ENCODE measurements at places on chromosomes 11 and 22.

- no peak for DNase-seq
These were observed 76.0 kb downstream of the ST3GAL4 start for GRCh38 chr11:126431401-126432064.

- DNase-seq = peak; percentile 28
These were observed 83.1 kb upstream of the MTNR1B start for GRCh38 chr11:92886243-92886905.

- no peak for DNase-seq
These were observed 8.1 kb downstream of the SGSM1 start for GRCh38 chr22:24813861-24814770.

DNA sequence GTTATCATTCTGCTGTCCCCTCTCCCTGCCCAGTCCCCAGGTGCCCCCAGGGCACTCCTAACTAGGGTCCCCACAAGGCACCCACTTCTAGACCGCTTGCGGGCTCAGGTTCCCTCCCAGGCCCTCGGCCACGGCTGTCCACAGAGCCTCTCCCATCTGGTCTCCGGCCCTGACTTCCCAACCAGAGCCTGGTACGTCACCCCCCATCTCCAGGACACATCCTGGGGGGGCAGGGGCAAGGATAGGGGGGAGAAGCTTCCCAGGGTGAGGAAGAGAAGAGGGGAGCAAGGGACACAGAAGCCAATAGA is 457 bp downstream of the SSTR3 start:
- no peak for DNase-seq

DNA sequence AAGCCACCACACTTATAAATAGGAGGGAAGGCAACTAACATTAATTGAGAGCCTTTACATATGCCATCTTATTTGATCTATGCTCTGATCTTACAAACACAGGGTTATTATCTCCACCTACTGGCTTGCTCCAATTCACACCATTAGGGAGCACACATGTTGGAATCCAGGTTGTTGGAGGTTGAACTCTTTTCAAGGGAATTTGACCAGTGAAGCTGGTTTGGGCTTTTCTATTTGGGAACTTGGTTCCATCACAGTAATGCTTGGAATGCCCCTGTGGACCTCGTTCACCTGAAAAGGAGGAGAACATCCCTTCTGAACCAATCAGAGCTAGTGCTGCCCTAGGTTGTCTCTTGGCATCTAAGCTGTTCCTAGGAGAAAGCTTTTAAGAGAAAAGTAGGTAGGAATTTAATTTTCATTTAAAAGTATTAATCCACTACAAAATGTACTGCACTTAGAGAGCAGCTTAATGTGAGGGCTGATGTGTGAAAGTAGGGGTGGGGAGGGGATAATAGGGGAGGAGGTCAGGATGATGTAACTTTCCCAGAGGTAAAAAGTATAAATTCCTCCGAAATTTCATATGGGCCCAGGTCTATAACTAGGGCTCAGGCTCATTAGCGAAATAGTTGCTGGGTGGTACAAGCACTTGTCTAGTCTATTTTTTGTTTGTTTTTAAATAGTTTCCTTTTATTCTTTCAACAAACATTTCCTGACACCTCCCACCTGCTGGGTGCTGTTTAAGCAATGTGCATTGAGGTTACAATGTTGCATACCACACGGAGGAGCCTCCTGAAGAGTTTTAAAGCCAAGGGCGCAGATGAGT is 7.6 kb upstream of the MICAL2 start:
- no peak for DNase-seq

DNA sequence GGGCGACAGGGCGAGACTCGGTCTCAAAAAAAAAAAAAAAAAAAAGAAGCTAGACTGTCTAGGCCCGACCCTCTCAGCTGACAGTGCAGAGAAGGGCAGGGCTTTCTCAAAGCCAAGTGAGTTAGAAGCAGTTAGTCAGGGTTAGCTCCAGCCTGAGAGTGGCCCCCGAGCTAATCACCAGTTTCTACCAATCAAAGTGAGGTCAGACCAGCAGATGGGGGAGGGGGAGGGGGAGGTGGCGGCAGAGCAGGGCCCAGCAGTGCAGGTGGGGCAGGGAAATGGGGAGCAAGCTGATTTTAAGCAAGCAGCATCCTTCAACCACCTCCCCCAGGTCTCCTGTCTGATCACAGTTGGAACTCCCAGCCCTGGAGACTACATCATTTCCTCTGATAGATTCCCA is 55.3 kb upstream of the PRR5 start:
- no peak for DNase-seq

- DNase-seq = no peak
These were observed 4.6 kb downstream of the CTSF start for GRCh38 chr11:66563832-66564231.

DNA sequence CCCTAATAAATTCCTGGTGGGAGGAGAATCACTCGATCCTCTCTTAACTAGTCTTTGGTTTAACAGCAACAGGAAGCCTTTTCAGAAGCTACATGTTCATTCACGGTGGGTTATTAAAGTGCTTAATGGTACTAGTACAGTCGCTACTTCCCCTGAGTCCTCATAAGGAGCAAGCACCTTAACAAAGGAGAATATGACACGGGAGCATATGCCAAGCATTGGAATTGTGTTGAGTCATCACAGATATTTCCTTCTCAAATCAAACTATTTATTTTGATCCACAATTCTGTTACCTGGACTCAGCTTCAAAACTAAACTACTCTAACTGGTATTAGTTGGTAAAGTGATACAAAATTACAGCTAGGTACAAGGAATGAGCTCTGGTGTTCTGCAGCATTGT is 177.5 kb upstream of the CTSC start:
- DNase-seq = no peak

GRCh38 chr22:38406617-38407016 is 48.4 kb downstream of the KCNJ4 start:
- DNase-seq = no peak

DNA sequence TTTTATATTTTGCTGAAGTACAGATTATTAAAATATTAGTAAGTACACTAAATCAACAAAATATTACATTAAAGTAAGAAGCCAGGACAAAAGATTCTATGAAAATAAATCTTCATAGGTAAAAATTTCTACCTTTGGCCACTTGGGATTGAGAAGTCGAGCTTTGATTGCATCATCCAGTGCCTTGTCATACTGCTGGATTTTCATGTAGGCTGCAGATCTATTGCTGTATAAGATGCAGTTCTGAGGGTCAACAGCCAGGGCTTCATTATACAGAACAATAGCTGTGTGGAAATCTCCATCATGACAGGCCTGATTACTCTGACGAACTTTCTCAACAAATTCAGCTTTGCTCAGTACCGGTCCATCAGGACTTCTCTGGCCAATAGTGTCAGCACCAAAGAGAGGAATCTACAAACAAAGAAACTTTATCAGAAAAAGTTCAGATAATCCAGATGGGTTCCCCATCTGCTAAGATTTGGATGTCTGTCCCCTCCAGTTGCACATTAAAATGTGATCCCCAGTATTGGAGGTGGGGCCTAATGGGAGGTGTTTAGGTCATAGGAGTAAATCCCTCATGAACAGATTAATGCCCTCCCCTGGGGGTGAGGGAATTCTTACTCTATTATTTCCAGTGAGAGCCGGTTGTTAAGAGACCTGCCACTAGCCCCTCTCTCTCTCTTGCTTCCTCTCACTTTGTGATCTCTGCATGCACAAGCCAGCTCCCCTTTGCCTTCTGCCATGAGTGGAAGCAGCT is 50.0 kb downstream of the TTC28 start:
- no peak for DNase-seq

DNA sequence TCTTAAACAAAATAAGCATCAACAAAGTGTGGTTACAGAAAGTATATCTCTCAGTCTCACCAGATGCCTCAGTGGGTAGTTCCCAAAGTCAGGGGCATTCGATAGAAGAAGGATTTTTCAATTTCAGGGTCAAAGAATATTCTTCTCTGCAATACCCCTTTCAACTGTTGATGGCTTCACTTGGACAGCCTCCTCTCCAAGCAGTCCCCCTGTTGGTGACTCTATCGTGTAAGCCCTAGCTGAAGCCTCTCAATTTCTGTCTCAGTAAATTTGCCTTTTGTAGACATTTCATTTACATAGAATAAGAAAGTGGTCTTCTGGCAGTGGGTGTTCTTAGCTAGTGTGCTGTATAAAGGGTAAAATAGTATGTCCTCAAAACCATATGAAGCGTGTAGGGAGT is 11.3 kb upstream of the CCDC83 start:
- DNase-seq = no peak

- no peak for DNase-seq
These were observed 11.4 kb downstream of the TTLL8 start for GRCh38 chr22:50046481-50047245.

DNA sequence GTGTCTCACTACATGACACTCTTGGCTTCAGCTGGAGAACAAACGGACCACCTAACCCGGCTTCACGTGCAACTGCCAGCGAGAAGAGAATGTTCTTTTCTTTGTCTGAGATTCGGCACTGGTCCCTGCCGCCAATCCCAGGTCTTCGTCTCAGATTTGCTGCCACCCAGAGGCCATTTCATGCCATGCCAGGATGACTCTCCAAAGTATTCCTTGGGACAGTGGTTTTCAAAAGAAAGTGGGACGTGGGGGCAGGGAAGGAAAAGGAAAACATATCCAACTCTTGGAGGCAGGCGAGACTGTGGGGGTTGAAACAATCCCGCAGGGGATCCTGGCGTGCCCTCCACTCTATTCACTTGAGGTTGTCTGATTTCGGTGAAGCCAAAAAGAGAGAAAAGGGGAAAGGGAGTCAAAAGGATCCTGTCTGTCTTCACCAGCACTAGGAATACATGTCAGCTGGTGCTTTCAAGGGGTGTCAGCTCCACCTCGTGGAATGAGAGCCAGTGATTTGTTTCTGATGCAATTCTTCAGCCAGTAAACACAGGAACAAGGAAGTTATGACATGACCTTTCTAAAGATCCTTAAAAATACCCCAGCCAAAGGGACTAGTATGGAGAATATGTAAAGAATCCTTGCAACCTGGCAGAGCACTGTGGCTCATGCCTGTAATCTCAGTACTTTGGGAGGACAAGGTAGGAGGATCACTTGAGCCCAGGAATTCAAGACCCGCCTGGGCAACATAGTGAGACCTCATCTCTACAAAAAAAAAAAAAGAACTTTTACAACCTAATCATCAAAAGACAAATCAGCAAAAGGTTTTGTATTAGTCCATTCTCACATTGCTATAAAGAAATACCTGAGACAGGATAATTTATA is 41.0 kb upstream of the APLNR start:
- DNase-seq = peak; percentile 53
